ENCODE measurements at places on chromosomes 2 and 18. TPM values are rescaled to one million over a fixed set of nuclear protein-coding genes. Genes with fewer than 3 reads are reported as not detected.

HRH4 gene
- not detected for total RNA-seq

SOX11 gene
- not detected for total RNA-seq

KCTD1 gene
- 4.2 TPM for total RNA-seq

PROKR1 gene
- total RNA-seq = not detected

RAB31 gene
- 0.96 TPM for total RNA-seq

DYNC2LI1 gene
- 2.6 TPM for total RNA-seq

NUP35 gene
- 12.2 TPM for total RNA-seq

LYG2 gene
- not detected for total RNA-seq

DPP10 gene
- not detected for total RNA-seq

DNAH7 gene
- total RNA-seq = not detected

RAD51AP2 gene
- not detected for total RNA-seq

GMPPA gene
- total RNA-seq = 30.4 TPM

RNF152 gene
- total RNA-seq = not detected

TCF23 gene
- not detected for total RNA-seq

TDRD15 gene
- total RNA-seq = not detected

CHRNG gene
- not detected for total RNA-seq

MAP3K2 gene
- 46.9 TPM for total RNA-seq

SERPINB3 gene
- not detected for total RNA-seq

REL gene
- total RNA-seq = 20.5 TPM

IGFBP5 gene
- total RNA-seq = not detected

QPCT gene
- 0.48 TPM for total RNA-seq

CRYBA2 gene
- total RNA-seq = not detected

NPHP1 gene
- 0.13 TPM for total RNA-seq

ZNF892 gene
- total RNA-seq = 3.5 TPM

SLC25A12 gene
- 21.9 TPM for total RNA-seq

HDHD2 gene
- 44.7 TPM for total RNA-seq

EFEMP1 gene
- total RNA-seq = not detected

CDH20 gene
- not detected for total RNA-seq

ANKRD62 gene
- not detected for total RNA-seq

ANKRD30B gene
- total RNA-seq = not detected

ACADL gene
- not detected for total RNA-seq

STARD6 gene
- total RNA-seq = not detected

SLC16A14 gene
- total RNA-seq = 0.91 TPM

TSPYL6 gene
- total RNA-seq = not detected

SSB gene
- 72.0 TPM for total RNA-seq

DSC1 gene
- total RNA-seq = 0.63 TPM

ACMSD gene
- total RNA-seq = not detected

VAMP5 gene
- total RNA-seq = 85.3 TPM

ANTXR1 gene
- not detected for total RNA-seq

LRP1B gene
- not detected for total RNA-seq

C1QL2 gene
- total RNA-seq = not detected

FEV gene
- total RNA-seq = not detected

AAMP gene
- total RNA-seq = 46.4 TPM

CFAP65 gene
- total RNA-seq = not detected

CNOT11 gene
- total RNA-seq = 61.2 TPM

FARP2 gene
- total RNA-seq = 13.3 TPM

CHST9 gene
- total RNA-seq = not detected

Measured in activated naive CD4-positive, alpha-beta T cell treated with anti-CD3 and anti-CD28 coated beads, Interleukin-2, amount 10 ng/mL, durations not matched to agents 5 hours and 36 hours (primary cell).